ENCODE measurements at places on chromosomes 13 and 19. TPM values are rescaled to one million over a fixed set of nuclear protein-coding genes. Genes with fewer than 3 reads are reported as not detected.

DNA sequence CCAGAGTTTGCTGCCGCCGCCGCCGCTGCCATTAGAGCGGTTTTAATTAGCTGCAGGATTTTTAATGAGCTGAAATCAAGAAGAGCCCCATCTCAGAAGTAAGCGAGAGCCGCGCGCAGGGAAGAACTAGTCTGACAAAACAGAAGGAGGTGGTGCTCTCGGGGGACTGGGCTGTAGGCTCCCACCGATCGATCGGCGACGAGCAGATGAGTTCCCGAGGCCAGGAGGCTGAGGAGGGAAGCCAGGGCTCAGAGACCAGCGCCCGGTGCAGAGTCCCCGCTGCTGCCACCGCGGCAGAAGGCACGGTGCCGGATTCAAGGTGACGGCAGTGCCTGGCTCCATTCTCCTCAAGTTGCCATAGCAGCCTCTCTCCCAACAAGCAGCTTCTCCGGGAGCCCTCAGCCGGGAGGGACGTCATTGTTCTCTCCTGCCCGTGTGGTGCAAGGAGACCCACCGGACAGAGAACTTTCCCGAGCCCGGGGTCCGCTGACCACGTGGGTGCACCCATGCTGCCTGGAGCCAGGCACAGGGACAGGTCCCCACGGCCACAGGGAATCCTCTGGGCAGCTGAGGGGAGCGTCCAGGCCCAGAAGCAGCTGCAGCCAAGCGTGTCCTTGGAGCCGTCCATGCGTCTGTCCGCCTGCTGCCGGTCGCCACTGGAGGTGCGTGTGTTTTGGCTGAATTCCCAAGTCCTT lies 62.9 kb downstream of the CHST8 start:
- no peak for DNase-seq

DNA sequence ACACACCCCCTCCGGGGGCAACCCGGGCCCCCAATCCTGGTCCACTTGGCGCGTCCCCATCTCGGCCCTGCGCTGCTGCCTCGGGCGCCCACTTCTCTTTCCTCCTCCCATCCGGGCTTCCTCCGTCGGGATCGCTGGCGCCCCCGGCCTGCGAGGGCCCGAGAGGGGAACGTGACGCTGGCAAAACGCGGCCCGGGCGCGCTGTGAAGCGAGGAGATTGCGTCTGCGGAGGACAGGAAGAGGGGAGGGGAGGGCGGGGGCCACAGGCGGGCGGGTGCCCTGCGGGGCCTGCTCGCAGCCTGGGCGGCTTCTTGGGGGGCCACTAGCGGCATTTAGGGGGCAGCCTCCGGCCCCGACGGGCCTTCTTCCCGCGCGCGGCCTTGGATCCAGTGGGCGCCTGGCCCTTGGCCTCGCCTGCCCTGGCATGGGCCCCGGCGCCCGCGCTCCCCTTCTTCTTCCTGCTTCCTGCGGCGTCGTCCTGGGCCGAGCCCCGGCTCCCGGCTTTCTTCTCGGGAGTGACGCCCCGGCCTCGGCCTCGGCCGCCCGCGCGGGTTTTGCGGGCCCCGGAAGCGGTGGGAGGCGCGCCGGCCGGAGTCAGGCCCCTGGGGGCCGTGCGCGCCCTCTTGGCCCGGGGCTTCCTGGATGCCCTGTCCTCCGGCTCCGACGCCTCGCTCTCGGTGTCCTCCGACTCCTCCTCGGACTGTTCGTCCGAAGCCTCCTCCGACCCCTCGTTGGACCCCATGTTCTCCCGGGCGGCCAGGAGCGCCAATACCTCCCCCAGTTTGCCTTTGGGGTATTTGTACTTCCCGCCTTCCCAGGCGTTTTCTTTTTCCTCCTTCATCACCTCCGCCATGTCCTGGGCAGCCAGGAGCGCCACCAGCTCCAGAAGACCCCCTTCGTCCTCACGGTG lies 2.2 kb downstream of the PNMA8B start:
- no peak for DNase-seq

DNA sequence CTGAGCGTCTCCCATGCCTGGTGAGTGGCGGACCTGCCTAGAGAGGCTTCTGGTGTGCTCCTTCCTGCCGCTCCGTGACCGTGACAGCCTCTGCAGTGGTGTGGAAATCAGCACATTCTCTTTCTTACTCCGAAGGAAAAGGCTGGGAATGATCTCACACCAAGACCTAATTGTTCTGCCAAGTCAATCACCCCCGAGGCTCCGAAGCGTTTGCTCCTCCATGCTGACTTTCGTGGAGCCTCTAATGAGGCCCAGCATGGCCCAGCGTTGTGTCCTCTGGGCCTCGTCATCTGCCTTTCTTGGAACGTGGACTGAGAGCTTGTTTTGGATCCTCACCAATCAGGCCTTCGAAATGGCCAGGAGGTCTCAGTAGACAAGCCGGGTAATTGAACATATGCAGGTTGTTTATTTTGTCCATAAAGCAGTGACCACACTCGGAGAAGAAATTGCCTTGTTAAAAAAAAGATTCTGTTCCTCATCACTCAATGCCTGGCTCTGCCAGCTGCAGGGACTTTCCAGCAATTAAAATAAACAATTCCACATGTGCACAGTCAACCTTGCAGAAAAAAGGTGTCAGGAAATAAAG lies 107.1 kb downstream of the UBL3 start:
- peak; percentile 43 for DNase-seq

GRCh38 chr19:55451965-55452748 lies 9.1 kb upstream of the SHISA7 start:
- no peak for DNase-seq

DNA sequence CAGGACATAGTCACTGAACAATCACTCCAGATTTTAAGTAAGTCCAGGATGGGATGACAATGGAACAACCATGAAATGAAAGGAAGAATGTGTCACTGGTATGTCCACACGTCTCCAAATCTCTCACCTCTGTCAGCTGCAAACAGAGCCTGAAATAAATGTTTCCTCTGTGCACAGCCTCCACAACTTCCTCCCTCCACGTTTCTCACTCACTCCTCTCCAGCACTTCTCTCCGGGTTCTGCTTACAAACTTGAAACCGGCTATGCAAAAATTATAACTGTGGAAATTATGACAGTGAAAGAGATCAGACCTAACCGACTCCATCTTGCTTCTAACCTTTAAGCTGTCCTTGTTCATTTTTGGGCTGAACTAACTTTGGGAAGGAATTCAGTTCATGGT lies 35.0 kb upstream of the ALOX5AP start:
- no peak for DNase-seq

DNA sequence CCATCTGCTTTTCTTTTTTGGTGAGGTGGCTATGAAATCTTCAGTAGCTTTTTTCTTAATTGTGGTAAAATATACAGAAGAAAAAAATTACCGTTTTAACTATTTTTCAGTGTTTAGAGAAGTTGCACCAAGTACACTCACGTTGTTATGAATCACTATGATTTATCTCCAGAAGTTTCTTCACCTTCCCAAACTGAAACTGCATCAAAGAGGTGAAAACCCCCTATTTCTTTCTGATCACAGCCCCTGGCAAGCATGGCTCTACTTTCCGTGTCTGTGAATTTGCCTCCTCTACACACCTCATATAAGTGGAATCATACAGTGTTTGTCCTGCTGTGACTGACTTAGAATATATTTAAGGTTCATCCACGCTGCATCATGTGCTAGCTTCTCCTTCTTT lies 15.6 kb upstream of the SIGLEC10 start:
- no peak for DNase-seq

DNA sequence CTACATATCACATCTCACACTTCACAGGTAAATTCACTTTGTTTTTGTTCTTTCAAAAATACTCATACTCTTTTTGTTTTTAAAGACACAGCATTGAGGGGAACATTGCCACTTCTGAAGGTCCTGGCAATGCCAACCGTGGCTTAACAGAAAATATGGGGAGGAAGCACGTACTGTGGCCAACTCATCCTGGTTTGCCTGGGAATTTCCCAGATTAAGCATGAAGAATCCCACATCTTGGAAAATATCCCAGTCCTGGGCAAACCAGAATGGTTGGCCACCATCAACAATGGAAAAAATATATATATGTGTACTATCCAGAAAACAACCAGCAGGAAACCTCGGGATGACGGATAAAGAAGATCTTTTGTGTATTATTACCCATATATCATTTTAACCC lies 1032.2 kb upstream of the SLC10A2 start:
- DNase-seq, result no peak

DNA sequence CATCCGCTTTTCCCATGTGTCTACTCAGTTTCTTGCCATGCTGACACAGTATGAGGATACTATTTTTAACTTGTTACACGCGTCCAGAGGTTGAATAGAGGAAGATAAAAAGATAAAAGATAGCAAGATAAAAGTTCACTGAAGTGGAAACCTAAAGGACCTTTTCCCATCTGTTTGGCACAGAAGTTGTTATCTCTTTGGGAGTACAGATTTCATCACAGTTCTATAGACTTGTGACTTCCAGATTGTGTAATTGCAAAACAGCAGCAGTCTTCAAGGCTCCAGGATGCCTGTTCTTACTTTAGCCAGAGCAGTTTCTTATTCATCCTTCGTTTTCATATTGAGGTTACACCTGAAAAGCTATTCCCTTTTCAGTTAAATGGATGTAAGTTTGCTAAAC lies 369.2 kb downstream of the GPC5 start:
- no peak for DNase-seq

DNA sequence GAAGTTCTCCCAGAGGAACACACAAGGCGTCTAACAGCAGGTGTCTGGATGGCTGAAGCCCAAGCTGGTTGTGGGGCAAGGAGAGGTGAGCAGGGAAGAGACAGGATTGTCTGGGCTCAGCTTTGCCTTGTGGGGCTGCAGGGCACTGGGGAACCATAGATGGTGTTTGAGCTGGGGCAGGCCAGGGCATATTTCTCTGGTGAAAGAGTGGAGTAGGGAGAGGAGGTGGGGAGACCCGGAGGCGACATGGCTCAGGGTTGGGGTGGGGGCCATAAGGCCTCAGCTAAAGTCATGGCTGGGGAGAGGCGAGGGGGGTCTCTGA lies 5.4 kb upstream of the PALM start:
- no peak for DNase-seq

GRCh38 chr19:33379151-33379829 lies 5.8 kb downstream of the CEBPG start:
- DNase-seq, result no peak

DNA sequence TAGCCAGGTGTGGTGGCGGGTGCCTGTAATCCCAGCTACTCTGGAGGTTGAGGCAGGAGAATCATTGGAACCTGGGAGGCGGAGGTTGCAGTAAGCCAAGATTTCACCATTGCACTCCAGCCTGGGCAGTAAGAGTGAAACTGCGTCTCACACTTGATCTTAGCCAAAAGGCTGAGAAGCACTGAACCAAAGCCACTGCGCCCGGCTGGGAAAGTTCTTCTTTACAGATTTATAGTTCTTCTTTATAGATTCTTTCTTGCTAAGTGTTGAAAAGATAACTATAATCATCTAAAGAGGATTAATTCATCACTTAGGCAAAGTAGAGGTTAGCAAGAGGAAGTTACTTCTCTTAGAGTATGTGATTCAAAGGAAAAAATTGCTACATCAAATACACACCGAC lies 11.1 kb downstream of the ZNF417 start:
- DNase-seq, result no peak

- no peak for DNase-seq
These were observed 36.4 kb downstream of the CCL25 start for GRCh38 chr19:8088752-8089663.

GRCh38 chr13:29369060-29369743 lies 226.3 kb downstream of the SLC7A1 start:
- no peak for DNase-seq

DNA sequence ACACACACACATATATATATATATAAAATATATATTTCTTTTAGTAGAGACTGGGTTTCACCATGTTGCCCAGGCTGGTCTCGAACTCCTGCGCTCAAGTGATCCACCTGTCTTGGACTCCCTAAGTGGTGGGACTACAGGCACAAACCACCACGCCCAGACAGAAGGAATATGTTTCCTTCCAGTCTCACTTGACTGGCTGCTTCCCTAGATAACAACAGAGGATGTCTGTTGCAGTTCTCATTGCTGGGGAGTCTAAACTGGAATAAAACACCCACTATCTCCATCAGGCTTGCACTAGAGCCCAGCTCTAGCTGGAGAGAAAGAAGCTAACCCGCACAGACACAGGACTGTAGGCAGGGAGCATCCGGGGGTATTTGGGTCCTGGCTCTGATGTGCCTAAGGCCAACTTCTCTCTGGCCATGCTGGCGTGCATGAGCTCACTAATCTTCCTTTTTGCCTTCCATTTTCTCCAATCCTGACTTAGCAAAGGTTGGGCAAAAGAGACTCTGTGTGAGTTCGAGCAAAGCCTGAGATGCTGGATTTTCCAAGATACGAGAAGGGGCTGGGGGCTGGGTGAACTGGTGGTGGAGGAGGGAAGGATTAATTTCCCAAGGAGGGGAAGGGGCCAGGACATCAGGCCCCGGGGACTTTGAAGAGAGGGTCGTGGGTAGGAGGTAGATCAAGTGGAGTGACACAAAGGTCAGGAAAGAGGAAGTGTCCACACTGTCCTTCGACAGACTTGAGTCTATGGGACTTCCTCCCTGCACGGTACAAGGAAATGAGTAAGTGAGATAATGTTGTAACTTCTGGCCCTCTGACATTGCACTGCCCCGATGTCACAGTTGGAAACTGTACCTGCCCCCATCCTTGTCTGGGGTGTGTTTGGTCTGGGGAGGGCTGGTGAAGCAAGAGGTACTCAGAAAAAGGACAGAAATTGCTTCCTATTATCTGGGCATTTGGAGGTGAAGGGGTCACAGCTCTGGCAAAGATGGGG lies 22.5 kb upstream of the ALOX5AP start:
- DNase-seq, result no peak

DNA sequence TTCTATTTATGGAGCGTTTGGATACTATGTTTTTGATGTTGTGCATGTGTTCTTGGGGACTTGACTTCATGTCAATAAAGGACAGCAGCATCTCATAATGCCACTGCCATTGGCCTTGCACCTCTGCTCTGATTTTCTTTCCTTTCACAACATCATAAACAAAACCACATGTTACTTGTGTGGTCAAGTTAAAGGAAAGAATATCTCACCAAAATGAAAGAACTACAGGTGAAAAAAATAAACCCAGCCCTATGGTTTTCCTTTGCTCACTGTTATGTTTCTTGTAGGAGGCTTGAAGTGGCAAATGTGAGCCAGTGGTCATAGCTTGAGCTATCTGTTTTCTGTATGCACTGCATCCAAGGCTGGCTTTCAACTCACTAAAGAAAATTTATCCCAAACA lies 240.4 kb downstream of the KCNRG start:
- no peak for DNase-seq

DNA sequence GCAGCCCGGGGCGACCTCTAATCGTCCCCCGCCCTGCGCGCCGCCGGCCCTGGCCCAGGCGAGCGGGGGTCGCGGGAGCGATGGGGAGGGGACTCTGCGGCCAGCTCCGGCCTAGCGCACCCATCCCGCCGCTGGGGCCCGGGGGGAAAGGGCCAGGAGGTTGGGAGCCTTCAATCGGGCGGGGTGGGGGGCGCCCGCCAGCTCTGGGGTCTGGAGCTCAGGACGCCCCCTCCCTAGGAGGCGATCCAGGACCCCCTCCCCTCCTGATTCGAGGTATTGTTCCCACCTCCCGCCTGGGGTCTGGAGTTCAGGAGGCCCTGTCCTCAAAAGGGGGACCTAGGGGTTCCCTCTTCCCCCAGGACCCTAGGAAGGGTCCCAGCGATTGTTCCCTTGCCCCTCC lies 430 bp downstream of the ZNF358 start:
- DNase-seq, result no peak

PABPC3 gene
- 0.36 TPM for polyA plus RNA-seq

NLRP11 gene
- not detected for polyA plus RNA-seq

TLE6 gene
- 0.51 TPM for polyA plus RNA-seq

CEACAM4 gene
- not detected for polyA plus RNA-seq

All from AG04450 (cell line).